Natural killer cell (primary cell): ENCODE measurements at places on chromosomes 11 and 22. TPM values are rescaled to one million over a fixed set of nuclear protein-coding genes. Genes with fewer than 3 reads are reported as not detected.

The DSCAML1 gene
- 0.66 TPM for total RNA-seq

The CAPN5 gene
- 32.3 TPM for total RNA-seq

The LIF gene
- total RNA-seq, result 2.6 TPM

The ZBTB3 gene
- 5.4 TPM for total RNA-seq

The MGAT3 gene
- total RNA-seq, result 0.09 TPM

The FLRT1 gene
- total RNA-seq, result not detected

DNA sequence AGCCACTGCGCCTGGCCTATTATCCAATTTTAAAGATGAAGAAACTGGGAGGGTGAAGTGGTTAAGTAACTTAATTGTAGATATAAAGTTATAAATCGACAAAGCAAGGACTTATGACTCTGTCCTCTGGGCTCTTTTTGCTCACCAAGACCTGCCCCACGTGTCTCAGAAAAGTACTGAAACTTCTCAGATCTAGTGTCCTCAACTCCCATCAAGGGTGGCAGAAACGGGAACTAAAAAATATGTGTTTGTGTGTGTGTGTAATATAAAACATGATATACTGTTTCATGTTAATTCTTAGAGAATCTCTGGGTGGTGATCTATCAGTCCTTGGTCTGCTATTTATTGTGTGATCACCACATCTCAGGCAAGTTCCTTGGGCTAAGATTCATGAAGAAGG lies 104.9 kb downstream of the GAB2 start:
- H3K4me3 ChIP-seq, result no peak overlapping the region
- no peaks in the 10 kb centered on the region for H3K27me3 ChIP-seq
- H3K27ac ChIP-seq, result no peak overlapping the region
- DNase-seq, result no peak

GRCh38 chr22:35582861-35583670 lies 34.1 kb downstream of the MB start:
- no peaks in the 10 kb centered on the region for H3K36me3 ChIP-seq
- H3K4me1 ChIP-seq, result no peaks in the 10 kb centered on the region
- DNase-seq, result peak; percentile 44
- H3K4me3 ChIP-seq, result no peak overlapping the region
- no peaks in the 10 kb centered on the region for H3K27me3 ChIP-seq
- H3K27ac ChIP-seq, result no peak overlapping the region

DNA sequence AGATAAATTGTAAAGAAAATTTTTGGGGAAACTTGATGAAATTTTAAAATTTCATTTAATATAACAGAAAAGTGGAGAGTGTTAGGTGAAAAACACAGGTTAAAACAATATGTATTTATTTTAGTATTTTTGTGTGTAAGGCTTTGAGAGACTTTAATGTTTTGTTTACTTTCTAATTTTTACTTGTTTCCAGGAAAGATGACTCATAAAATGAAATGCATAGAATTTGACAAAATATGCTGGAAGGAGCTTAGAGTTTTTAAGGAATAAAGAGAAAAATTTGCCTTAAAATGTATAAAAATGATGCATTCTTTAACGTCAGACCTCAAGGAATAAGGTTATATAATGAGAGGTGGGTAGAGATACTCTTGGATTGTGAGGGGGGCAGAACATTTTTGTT lies 1205.1 kb upstream of the CNTN5 start:
- H3K36me3 ChIP-seq, result no peaks in the 10 kb centered on the region
- H3K27me3 ChIP-seq, result no peaks in the 10 kb centered on the region
- no peak for DNase-seq
- no peak overlapping the region for H3K27ac ChIP-seq

DNA sequence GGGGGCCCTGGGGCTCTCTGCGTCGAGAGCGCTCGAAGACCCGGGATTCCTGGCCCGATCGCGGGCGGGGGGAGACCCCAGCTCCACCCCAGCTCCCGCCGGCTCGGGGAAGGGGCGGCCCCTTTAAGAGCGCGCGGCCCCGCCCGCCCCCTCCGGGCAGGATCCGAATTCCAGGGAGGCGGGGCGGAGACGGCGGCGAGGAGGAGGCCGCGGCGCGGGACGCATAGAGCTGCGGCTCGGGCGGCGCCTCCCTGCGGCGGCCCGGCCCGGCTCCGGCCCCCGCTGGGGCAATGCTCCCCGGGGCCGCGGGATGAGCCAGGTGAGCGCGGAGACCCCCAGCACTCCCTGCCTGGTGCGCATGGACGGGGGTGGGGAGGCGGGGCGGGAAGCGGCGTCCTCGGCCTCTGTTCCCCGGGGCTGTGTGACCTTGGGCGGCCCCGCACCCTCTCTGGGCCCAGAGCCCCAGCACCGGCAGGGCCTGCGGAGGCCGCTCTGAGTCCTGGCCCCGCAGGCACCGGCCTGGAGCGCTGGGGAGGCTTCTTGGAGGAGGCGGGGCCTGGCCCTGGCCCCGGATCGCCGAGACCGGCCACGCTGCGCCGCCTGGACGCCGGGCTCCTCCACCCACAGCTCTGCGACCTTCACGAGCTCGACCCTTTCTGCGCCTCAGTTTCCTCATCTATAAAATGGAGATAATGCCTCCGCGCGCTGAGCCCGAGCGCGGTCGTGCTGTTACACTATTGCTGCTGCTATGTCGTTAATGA lies 565 bp downstream of the GAS2L1 start:
- H3K27me3 ChIP-seq, result peaks cover 13% of the 10 kb centered on the region
- no peak overlapping the region for H3K27ac ChIP-seq
- H3K4me3 ChIP-seq, result peak overlapping the region; percentile 46
- peaks cover 32% of the 10 kb centered on the region for H3K4me1 ChIP-seq

GRCh38 chr22:43085658-43086606 lies 3.3 kb downstream of the TTLL1 start:
- peak; percentile 68 for DNase-seq
- H3K4me1 ChIP-seq, result peaks cover 34% of the 10 kb centered on the region
- H3K4me3 ChIP-seq, result no peak overlapping the region
- no peaks in the 10 kb centered on the region for H3K27me3 ChIP-seq
- H3K36me3 ChIP-seq, result no peaks in the 10 kb centered on the region
- H3K27ac ChIP-seq, result peak overlapping the region; percentile 72

DNA sequence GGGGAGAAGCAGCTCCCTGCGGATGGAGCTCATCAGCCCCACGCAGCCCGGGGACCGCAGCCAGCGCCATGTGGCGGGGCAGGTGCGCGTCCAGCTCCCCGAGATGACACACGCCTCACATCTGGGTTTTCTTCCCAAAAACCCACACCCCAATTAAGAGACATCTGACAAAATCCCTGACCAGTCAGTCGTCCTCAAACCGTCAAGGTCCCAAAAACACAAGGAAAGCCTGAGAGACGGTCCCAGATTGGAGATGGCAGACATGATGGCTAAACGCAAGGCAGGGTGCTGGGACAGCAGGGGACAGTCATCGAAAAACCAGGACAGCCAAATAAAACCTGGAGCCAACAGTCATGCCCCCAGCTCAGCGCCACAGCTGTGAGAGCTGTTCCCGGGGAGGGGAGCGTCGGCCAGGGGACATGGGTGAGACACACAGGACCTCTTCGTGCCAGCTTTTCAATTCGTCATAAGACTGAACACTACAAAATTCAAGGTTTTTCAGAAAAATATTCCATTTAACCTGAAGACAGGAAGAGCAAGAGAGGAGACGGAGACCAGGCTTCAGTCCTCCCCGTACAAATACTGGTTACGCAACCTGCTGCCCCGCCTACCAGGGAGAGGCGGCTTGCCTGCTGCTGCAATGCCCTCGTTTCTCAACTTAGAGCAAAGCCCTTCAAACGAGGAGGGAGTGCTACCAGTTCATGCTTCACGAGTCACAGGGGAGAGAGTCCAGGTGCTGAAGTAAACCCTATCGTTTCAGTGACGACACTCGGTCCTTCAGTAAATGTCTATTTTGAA lies 10.5 kb downstream of the TOLLIP start:
- H3K36me3 ChIP-seq, result peaks cover 5% of the 10 kb centered on the region
- no peak overlapping the region for H3K4me3 ChIP-seq
- H3K4me1 ChIP-seq, result no peaks in the 10 kb centered on the region
- DNase-seq, result no peak

- DNase-seq, result no peak
- H3K4me3 ChIP-seq, result no peak overlapping the region
- peaks cover 12% of the 10 kb centered on the region for H3K36me3 ChIP-seq
- no peak overlapping the region for H3K27ac ChIP-seq
- no peaks in the 10 kb centered on the region for H3K27me3 ChIP-seq
- H3K4me1 ChIP-seq, result peaks cover 8% of the 10 kb centered on the region
Measured at GRCh38 chr11:61475433-61475832, 33.1 kb upstream of the LRRC10B start.

DNA sequence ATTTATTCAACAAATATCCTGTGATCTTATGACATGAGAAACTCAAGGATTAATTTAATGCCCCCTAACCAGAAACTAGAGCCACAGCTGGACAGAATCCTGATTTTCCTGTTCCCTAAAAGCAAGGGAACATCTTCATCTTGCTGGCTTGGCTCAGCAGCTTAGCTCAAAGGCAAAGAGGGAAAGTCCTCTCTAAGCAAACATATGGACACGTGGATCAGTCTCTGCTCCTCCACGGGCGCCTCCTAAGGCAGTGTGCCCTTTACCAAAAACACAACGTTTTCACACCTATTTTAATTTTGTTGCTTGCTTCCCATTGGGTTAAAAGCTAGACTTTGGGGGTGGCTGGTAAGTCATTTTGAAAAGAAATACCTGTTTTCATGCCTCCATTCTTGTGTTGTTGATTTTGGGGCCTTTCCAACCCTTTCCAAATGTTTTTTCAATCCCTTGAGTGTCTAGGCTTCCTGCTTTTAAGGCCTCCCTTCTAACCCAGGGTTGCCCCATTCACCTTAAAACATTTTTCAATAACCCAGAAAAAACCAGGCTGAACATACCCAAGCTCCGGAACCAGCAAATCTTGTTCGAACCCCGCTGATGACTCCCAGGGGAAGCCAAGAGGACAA lies 15.5 kb downstream of the SLC1A2 start:
- peaks cover 4% of the 10 kb centered on the region for H3K27me3 ChIP-seq
- H3K4me1 ChIP-seq, result no peaks in the 10 kb centered on the region
- no peaks in the 10 kb centered on the region for H3K36me3 ChIP-seq
- DNase-seq, result no peak
- H3K27ac ChIP-seq, result no peak overlapping the region
- H3K4me3 ChIP-seq, result no peak overlapping the region

DNA sequence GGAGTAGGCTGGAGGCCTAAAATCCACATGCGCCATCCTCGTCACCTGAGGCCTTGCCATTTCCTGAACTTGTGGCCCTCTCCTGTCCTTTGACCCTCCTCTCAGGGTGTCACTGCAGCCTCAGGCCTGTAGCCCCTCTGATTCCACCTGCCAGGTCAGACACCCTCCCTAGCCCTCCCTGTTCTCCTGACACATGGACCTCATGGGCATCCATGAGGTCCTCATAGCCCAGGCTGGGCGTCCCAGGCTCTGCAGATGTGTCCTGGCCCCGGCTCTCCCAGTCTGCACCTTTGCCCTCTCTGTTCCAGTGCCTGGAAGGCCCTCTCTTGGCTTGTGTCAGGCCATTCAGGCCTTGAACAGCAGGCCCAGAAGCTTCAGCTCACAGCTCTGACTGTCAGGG lies 15.8 kb downstream of the RAB36 start:
- H3K4me1 ChIP-seq, result no peaks in the 10 kb centered on the region
- no peak overlapping the region for H3K27ac ChIP-seq
- no peak for DNase-seq
- H3K27me3 ChIP-seq, result no peaks in the 10 kb centered on the region
- no peaks in the 10 kb centered on the region for H3K36me3 ChIP-seq

GRCh38 chr22:48710410-48710809 lies 1117.3 kb downstream of the BRD1 start:
- H3K4me3 ChIP-seq, result no peak overlapping the region
- no peaks in the 10 kb centered on the region for H3K4me1 ChIP-seq
- no peak overlapping the region for H3K27ac ChIP-seq
- no peaks in the 10 kb centered on the region for H3K36me3 ChIP-seq

DNA sequence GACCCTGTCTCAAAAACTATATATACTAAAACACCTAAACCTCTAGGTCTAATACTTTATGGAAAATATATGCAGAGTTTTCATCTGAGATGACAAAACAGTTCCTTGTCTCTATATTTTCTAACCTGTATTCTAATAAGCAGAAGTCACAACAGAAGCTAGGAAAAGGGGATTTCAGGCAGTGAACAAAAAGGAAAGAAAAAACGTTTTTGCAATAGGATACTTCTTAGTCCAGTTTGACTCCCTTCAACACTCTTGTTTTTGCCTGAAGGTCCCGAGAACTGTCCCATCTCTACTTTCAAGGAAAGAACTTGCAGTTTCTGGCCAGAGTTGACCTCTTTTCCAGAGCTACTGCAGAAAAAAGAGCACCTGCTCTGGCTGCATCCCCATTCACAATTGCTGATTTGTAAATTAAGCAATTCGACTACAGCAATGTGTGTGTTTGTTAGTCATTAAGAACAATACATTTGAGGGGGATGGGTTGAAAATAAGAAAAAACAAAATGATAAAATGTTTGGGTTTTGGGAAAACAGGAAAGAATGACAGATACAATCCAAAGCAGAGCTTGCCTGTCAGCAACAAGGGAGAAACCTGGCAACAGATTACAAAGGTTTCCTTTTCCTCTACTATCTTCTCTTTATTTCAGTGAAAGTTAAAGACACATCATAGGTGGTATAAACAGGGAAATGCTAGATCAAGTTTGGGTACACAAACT lies 160.0 kb downstream of the FCHSD2 start:
- no peak overlapping the region for H3K27ac ChIP-seq
- H3K4me1 ChIP-seq, result no peaks in the 10 kb centered on the region
- DNase-seq, result no peak
- H3K27me3 ChIP-seq, result no peaks in the 10 kb centered on the region
- H3K4me3 ChIP-seq, result no peak overlapping the region
- peaks cover 21% of the 10 kb centered on the region for H3K36me3 ChIP-seq

- H3K36me3 ChIP-seq, result no peaks in the 10 kb centered on the region
- no peaks in the 10 kb centered on the region for H3K4me1 ChIP-seq
- H3K4me3 ChIP-seq, result no peak overlapping the region
- no peak for DNase-seq
Measured at GRCh38 chr22:27283714-27284113, 517.8 kb downstream of the MN1 start.

GRCh38 chr11:47950396-47950795 lies 30.0 kb upstream of the PTPRJ start:
- H3K27ac ChIP-seq, result peak overlapping the region; percentile 62
- H3K36me3 ChIP-seq, result no peaks in the 10 kb centered on the region
- H3K4me1 ChIP-seq, result peaks cover 25% of the 10 kb centered on the region
- no peaks in the 10 kb centered on the region for H3K27me3 ChIP-seq
- H3K4me3 ChIP-seq, result no peak overlapping the region
- DNase-seq, result peak; percentile 82

GRCh38 chr11:128765104-128765503 lies 71.2 kb downstream of the FLI1 start:
- peaks cover 90% of the 10 kb centered on the region for H3K36me3 ChIP-seq
- DNase-seq, result no peak
- H3K4me1 ChIP-seq, result peaks cover 29% of the 10 kb centered on the region
- no peak overlapping the region for H3K4me3 ChIP-seq
